ENCODE measurements at places on chromosomes 6 and 20. TPM values are rescaled to one million over a fixed set of nuclear protein-coding genes. Genes with fewer than 3 reads are reported as not detected.

The LPIN3 gene
- 13.2 TPM for total RNA-seq

The GATA5 gene
- 0.77 TPM for total RNA-seq

The GSTA5 gene
- not detected for total RNA-seq

The DDX43 gene
- 0.09 TPM for total RNA-seq

The HSPA12B gene
- total RNA-seq = 5.0 TPM

The CLPSL2 gene
- total RNA-seq = not detected

The B4GALT5 gene
- total RNA-seq = 18.8 TPM

The SPEF1 gene
- total RNA-seq = not detected

The MYCT1 gene
- 3.1 TPM for total RNA-seq

The SLC17A9 gene
- total RNA-seq = 5.0 TPM

The ADGB gene
- total RNA-seq = not detected

The BMP2 gene
- 1.2 TPM for total RNA-seq

The ARMH2 gene
- not detected for total RNA-seq

The SLC13A3 gene
- total RNA-seq = 1.5 TPM

The TP53INP2 gene
- 6.9 TPM for total RNA-seq

The PTGIS gene
- total RNA-seq = 58.2 TPM

The CCN6 gene
- total RNA-seq = not detected

The DCDC2 gene
- total RNA-seq = not detected

The LTB gene
- 0.17 TPM for total RNA-seq

The MACROD2 gene
- total RNA-seq = not detected

The LYRM2 gene
- 19.8 TPM for total RNA-seq

The ENPP3 gene
- not detected for total RNA-seq

The MRAP2 gene
- total RNA-seq = not detected

The TEAD3 gene
- total RNA-seq = 29.2 TPM

The CCDC170 gene
- 0.94 TPM for total RNA-seq
